Hippocampal formation (tissue), 2 donors: ENCODE measurements at places on chromosomes 16 and 17.

- DNase-seq: no peak
Measured at GRCh38 chr16:22977294-22977697, 163.3 kb downstream of the HS3ST2 start.

- DNase-seq: no peak
Measured at GRCh38 chr16:59356709-59357108, 622.6 kb upstream of the GOT2 start.

GRCh38 chr17:81923302-81924260 lies 4.0 kb downstream of the MAFG start:
- DNase-seq: peak; percentile 25

GRCh38 chr17:51120357-51120738 lies 320 bp downstream of the SPAG9 start:
- no peak for DNase-seq

- DNase-seq: no peak
Measured at GRCh38 chr16:65278874-65279273, 157.0 kb upstream of the CDH11 start.

GRCh38 chr16:86078121-86078600 lies 179.2 kb downstream of the IRF8 start:
- DNase-seq: no peak

- no peak for DNase-seq
Measured at GRCh38 chr17:29838961-29839360, 91.1 kb downstream of the SSH2 start.

GRCh38 chr17:51352798-51353197 lies 92.5 kb downstream of the UTP18 start:
- DNase-seq: no peak

GRCh38 chr17:29368926-29369325 lies 21.2 kb upstream of the TAOK1 start:
- DNase-seq: no peak

DNA sequence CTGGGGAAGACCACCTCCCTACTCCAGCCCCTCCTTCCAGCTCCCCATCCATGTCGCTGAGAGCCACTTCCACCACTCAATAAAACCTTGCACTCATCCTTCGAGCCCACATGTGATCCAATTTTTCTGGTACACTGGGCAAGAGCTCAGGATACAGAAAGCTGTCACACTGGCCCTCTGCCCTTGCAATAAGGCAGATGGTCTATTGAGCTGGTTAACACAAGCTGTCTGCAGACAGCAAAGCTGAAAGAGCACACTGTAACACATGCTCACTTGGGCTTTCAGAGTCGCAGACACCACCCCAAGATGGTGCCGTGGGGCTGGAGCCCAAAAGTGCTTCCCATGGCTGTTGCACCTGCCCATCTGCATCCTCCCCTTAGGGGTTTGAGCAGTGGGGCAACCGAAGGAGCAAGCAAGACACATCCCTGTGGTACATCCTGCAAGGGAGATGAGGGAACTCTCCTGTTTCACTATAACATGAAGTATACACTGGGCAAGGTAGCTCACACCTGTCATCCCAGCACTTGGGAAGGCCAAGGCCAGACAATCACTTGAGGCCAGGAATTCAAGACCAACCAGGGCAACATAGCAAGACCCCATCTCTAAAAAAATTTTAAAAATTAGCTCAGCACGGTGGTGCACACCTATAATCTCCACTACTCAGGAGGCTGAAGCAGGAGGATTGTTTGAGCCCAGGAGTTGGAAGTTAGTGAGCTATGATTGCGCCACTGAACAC lies 52.8 kb upstream of the C17orf78 start:
- DNase-seq: no peak

- DNase-seq: no peak
Measured at GRCh38 chr16:29808219-29808900, 2.0 kb downstream of the MAZ start.

GRCh38 chr17:61398721-61399130 lies 917 bp upstream of the TBX2 start:
- DNase-seq: no peak

DNA sequence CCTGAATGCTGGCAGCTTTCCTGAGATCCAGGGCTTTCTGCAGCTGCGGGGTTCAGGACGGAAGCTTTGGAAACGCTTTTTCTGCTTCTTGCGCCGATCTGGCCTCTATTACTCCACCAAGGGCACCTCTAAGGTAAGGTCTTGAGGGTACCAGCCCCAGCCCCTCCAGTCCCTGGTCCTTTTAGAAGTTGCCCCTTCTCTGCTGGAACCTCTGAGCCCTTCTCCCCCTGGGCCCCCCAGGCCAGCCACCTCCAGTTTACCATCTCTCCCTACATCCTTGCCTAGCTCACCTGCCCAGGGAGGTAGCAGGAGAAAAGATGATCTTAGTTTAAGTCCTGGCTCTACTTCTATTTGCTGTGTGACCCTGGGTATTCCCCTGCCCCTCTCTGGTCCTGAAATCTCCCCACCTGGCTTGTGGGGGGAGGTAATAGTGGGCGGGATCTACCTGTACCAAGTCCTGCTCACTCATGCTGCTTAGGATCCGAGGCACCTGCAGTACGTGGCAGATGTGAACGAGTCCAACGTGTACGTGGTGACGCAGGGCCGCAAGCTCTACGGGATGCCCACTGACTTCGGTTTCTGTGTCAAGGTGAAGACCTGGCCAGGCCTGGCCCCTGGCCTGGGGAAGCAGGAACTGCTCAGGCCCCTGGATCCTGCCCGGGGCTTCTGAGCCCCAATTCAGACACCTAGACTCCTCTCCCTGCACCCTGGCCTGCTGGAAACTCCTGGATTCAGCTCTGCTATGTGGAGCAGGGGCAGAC lies 6.5 kb downstream of the GRB7 start:
- DNase-seq: no peak

- no peak for DNase-seq
Measured at GRCh38 chr17:2854143-2855055, 58.2 kb downstream of the RAP1GAP2 start.

DNA sequence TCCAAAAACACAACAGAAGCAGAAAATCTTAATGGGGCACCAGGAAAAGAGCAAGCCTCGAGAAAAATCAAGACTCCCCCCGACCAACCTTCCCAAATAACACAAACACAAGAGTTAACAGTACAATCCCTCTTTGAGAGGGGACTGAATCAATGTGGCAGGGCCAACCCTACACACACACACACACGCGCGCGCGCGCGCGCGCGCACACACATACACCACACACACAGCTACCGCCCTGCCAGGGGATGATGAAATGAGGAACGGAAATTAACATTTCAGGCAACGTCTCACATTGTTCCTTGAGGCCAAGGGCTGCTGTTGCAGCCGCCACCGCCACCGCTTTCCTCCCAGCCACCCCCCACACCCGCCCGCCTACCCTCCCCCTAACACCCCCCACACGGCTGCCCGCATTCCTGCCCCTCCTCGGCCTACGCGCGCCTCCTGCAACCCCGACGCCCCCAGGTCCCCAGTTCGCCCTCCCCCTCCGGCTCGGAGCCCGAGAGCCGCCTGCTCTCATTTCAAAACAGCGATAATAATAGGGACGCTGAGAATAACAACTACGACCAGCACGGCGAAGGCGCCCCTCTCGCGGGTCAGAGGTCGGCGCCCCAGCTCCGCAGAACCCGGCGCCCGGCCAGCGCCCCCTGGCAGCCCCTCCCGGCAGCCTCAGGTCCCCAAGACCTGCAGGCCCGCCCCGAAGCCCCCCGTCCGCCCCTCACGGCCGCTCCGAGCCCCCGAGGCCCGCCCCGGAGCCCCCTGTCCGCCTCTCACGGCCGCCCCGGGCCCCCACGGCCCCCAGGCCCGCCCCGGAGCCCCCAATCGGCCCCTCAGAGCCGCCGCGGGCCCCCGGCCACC lies 1.1 kb downstream of the ANKRD11 start:
- peak; percentile 64 for DNase-seq

GRCh38 chr16:78325468-78326352 lies 226.3 kb downstream of the WWOX start:
- DNase-seq: no peak
